ENCODE measurements at places on chromosomes 4 and X.

DNA sequence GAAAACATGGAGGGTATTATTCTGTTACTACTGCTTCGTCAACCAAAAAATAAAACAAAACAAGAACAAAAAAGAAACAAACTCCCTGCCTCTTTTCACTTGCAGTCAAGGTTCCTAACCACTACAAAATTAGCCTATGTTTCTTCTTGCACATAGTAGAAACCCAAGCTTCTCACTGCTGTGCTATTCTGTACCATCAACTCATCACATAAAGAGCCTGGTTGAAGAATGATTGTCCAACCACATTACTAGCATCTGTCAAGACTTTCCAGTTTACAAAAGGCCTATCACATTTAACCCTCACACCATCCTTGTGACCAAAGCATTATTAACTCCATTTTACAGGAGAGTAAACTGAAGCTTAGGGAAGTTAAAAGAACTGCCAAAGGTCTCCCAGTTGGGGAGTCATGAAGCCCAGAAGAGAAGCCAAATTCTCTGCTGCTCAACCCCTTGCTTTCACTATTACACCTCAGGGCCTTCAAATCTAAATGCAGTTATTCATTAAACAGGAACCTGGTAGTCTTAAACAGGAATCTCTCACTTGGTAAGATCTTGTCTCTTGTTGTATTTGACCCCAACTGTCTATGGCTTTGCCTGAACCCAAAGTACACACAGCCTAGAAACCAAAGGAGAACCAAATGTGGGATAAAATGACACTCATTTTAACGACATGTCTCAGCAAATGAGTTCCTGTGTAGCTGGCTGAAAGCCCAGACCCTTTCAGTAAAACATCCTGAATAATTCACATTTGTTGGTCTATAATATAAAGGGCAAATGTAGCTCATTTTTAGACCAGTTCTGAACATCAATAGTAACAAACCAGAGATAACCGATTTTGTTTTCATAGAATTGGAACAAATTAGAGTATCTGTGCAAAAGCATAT lies 8.6 kb downstream of the F9 start:
- DNase-seq = no peak

DNA sequence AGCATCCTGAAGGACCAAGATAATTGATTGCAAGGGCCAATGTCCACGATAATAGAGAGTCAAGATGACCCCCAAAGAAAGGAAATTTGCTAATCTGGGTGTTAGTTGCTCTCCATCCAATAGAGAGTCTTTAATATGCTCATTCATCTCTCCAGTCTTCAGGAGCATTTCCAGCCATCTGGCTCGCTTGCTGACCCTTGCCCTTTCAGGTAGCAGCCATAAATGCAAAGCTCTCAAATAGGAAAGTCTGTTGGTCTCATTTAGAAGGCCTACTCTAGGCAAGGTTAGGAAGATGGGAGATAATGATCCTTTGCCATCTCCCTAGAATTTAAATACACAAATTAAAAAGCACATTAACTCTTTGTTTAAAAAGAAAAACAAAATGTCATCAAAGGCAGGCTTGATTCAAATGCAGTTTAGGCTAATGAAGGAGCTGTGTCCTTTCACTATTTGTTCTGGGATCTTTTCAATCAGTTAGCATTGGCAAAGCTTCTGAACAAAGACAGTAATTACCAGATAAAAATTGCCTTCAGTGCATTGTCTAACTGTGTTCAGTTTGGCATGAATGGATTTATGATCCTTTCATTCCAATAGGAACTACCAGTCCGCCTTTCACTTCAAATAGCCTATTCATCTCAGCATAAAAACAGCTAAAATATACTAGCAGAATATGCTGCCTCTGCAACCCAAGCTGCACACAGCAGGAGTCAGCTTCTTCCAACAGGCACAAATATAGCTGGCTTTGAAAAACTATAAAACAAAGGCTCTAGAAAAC lies 49.6 kb upstream of the ATXN3L start:
- no peak for DNase-seq

DNA sequence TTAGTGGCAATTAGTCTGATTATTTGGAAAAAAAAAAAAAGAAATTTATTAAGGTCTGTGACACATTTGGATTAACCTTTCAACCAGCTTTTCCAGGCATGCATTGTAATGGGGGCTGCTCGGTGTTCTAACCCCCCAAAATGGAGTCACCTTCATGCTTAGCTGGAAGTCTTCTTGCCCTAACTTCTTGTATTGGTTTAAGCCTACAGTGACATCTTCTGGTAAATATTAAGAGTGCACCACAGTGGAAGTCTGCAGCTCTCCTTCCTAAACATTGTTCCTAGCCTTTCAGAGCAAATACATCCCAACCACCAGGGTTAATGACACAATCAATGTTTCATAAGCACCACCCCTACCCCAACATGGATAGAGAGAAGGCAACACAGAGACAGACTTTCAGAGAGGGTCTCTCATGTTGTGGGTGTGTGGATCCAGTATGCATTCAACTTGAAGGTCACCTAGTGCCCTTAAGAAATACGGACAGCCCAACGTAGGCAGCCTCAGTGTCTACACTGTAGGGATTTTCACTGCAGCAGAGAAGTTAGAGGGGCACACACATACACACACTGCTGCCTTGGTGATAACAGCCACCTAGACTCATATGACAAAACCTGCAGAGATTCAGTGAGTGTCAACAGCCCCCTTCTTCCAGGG lies 142.9 kb upstream of the MBNL3 start:
- no peak for DNase-seq

- no peak for DNase-seq
Observed at GRCh38 chrX:643241-643595, 12.6 kb downstream of the SHOX start.

- no peak for DNase-seq
Observed at GRCh38 chrX:1727531-1728027, 112.7 kb downstream of the ASMT start.

DNA sequence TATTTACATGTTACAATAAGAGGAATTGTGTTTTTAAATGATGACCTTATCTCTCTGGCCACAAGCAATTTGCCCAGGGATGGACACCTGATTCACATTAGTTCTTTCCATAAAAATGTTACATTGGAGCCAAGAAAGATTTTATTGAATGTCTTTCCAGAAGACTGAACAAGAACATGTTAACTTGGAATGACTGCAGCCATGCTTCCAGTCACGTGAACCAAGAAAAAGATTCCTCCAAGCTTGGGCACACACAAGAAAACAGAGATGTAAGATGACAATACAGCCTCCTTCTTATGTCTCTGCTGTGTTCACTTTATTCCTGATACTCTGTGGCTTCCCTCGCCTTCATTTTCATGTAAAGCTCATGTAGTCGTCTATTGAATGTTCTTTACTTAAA lies 737.6 kb downstream of the TRIML1 start:
- no peak for DNase-seq

All from GM12878 (cell line).